ENCODE measurements at places on chromosomes 1 and 21. TPM values are rescaled to one million over a fixed set of nuclear protein-coding genes. Genes with fewer than 3 reads are reported as not detected.

GRCh38 chr1:206506405-206507283, 687 bp upstream of the RASSF5 start:
- no peak for DNase-seq

LDLRAP1 gene
- 13.4 TPM for total RNA-seq

AGL gene
- total RNA-seq: 9.3 TPM

- DNase-seq: no peak
These were observed 118.9 kb downstream of the ATF6 start for GRCh38 chr1:161885003-161885402.

SGIP1 gene
- 0.16 TPM for total RNA-seq

- DNase-seq: no peak
These were observed 579.9 kb downstream of the DPYD start for GRCh38 chr1:97340951-97341350.

SESN2 gene
- 33.5 TPM for total RNA-seq

Data from SK-MEL-5 (cell line).